ENCODE measurements at places on chromosomes 4 and X. TPM values are rescaled to one million over a fixed set of nuclear protein-coding genes. Genes with fewer than 3 reads are reported as not detected.
A peak's percentile ranks its signal among the peaks of the same experiment; 100 is the strongest.

DNA sequence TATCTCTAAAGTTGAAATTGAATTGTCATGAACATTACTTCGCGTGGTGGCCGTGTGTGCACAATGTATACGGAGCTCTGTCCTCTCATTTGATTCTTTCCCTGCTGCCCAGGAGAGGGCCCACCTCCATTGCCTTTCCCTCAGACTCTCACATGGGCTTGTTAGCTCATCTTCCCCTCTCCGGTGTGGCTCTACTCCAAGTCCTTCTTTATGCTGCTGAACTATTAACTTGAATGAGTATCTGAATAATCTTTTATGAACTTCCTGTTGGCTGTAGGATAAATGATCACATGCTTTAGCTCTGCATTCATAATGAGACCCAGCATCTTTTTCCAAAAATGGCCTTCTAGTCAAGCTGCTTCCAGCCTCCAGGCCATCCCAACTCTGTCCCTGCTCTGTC, 68.8 kb upstream of the CLNK start:
- no peak for DNase-seq
- H3K36me3 ChIP-seq: no peaks in the 10 kb centered on the region
- H3K4me3 ChIP-seq: no peak overlapping the region
- no peak overlapping the region for H3K27ac ChIP-seq
- H3K4me1 ChIP-seq: no peaks in the 10 kb centered on the region

- H3K27me3 ChIP-seq: no peaks in the 10 kb centered on the region
- DNase-seq: no peak
- no peak overlapping the region for H3K27ac ChIP-seq
- H3K4me1 ChIP-seq: no peaks in the 10 kb centered on the region
Measured at GRCh38 chr4:154984148-154984547, 203.1 kb downstream of the RBM46 start.

DNA sequence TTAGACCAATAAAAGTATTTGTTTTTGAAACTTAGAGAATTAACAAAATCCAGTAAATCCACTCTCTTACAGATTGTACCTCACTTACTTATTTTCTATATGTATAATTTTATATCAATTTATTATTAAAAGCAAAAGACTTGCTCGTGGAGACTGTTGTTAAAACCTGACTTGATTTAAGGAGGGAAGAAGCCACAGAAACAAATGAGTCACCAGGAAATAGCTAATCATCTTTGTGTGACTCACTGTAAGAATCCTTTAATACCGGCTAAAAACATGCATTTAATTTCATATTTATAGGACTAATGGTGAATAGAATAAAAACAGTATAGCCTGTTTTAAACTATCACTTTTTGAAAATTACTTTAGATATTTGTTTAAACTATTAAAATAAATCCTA, 29.9 kb upstream of the UBE2NL start:
- H3K4me1 ChIP-seq: no peaks in the 10 kb centered on the region
- H3K27ac ChIP-seq: no peak overlapping the region
- H3K4me3 ChIP-seq: no peak overlapping the region

- H3K27ac ChIP-seq: peak overlapping the region; percentile 72
- peaks cover 13% of the 10 kb centered on the region for H3K36me3 ChIP-seq
- H3K4me3 ChIP-seq: no peak overlapping the region
- peak; percentile 28 for DNase-seq
- H3K27me3 ChIP-seq: no peaks in the 10 kb centered on the region
Measured at GRCh38 chrX:56788229-56788628, 59.2 kb downstream of the NBDY start.

UGT2B10 gene
- not detected for total RNA-seq

DNA sequence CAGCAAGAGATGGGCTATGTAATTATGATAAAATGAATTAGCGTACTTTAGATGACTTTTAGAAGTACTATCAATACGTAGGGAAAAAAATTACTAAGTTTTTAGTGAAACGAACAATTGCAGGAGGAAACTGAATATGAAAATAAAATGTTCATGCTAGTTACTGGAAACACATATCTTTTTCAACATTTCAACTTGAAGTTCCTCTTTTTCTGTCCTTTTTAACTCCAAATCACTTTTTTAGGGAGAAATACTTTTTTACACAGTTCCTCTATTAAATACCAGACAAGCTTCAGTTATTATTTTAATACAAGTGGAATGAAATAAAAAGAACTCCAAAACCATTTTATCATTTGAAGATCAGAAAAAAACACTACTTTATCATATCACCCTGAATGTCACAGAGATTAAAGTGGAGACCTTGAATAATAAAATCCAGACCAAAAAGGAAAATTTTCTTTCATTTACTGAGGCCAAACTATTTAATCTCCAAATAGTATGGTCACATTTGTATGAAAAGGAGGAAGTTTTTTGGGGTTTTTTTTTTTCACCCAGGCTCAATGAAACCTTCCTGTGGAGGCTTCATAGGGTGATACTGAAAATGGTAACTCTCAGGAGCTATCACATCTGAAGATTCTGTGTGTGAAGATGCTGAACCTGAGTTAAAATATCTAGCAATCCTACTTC, 306.2 kb downstream of the INPP4B start:
- no peak overlapping the region for H3K4me3 ChIP-seq
- no peaks in the 10 kb centered on the region for H3K27me3 ChIP-seq
- peaks cover 11% of the 10 kb centered on the region for H3K4me1 ChIP-seq
- no peak for DNase-seq
- peaks cover 3% of the 10 kb centered on the region for H3K36me3 ChIP-seq

GPR34 gene
- 0.17 TPM for total RNA-seq
